ENCODE measurements at places on chromosomes 5 and 9.

DNA sequence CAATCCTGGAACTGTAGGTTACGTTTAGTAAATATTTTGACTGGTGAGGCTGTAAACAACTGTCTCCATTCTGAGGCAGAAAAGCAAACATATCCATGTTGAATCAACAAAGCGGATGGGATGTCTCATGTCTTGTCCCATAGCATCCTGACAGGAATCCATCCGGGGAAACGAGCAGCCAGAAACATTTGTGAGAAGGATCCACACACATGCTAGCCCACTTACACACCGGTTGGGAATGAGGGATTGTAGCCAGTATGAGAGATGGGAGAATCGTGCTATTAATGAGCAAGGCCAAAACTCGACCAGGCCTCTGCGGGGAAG lies 117.5 kb downstream of the FSTL4 start:
- DNase-seq: no peak

DNA sequence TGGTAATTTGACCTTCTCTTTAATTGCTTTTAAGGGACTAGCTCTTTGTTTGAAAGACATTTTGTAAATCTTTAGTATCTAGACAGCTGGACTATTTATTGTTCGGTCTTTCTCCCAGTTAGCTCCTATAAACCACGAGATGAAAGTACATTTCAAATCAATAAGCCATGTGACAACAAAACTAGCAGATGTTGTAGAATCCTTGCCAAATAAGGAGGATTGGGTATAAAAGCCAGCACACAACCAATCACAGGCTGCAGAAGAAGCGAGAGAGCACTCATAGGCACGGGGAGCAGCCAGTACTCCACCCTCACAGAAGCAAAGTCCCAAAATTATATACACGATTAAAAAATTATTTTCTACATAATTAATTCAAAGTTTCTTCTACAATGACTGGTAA lies 8.1 kb upstream of the OMD start:
- DNase-seq: no peak

DNA sequence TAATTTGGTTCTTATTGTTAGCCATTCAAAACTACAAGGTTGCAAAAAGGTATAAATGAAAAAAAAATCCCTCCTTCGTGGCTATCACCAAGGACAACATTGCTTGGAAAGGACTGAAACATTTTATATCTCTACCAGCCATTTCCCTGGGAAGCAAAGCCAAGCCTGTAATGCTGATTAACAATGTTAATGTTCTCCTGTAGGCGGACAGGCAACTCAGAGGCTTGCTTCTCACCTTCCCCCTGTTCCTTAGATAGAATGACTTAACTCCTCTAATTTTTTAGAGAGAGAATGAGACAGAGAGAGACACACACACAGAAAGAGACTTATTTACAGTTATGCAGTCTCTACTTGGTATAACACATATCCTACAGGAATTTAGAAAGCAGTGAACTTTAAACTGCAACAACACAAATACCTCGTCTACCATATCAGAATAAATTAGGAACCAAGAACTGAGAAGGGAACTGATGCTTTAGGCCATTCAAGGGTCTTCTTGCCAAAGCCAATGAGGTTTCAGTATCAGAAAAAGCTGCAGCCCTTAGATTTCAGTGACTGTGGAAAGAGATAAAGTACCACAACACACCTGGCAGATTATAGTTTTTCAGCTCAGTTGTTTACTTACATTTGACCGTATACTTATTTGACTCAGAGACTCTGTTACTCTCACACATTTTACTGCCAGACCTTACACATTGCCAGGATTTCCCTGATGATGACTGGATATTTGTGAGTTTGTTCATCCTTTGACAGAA lies 20.9 kb upstream of the MAN2A1 start:
- DNase-seq: no peak

DNA sequence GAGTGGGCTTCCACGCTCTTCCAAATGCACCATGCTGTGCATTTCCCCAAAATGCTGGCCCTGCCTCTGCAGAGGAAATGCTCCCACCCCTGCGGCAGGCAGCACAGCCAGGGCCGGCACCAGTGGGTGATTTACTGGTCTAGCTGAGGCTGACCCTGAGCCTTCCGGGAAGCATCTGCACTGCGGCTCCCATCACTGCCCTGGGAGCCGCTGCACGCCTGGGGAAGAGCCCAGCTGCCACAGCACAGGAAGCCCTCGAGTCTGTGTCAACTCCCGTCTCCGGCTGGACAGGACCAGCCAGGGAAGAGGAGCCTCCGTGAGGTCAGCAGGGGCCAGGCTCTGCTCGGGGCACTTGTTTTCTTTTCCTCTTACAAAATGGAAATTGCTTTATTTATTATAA lies 25.1 kb upstream of the EEIG1 start:
- DNase-seq: no peak

- DNase-seq: no peak
Observed at GRCh38 chr9:125747053-125747764, at the start of gene PBX3. TSS of gene PBX3 (plus strand) at chr9:125747373.

DNA sequence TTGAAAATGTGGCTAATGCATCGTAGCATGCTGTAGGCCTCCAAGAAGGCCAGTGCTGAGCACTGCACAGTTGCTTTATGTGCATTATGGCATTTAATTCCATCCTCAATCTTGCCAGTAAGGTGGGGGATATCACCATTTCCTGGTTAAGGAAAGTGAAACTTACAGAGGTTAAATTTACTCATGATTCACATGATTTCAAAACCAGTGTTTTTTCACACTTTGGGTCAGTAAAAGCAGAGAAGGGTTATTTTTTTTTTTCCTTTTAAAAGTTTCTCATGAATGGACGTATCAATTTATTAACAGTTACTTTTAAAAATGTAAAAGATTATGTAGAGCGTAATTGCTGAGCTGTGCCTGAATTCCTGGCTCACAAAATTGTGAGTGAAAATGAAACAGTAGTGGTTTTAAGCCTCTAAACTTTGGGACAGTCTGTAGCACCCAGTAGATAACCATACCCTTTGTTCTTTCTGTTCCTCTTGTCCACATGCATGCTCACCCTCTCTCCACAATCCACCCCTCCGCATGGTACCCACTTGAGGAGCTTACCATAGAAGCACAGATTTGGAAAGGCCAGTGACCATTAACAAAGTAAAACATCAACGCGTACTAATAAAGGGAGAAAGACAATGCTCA lies 21.2 kb downstream of the MAST4 start:
- DNase-seq: no peak

DNA sequence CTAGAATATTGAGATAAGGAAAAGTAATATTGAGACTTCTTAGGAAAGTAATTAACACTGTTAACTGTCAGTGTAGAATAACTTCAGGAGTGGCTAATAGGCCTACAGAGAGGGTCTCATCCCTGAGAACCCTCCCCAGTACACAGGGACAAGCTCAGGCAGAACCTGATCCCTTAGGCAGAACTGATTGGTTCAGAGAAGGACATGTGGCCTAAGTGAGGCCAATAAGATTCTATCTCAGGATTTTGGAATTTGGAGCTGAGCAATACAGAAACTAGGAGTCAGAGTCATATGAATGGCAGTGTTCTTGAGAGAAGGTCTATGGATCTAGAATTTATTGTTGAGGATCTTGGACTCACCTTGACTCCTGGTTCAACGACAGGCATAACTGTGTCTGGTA lies 10.9 kb upstream of the UBLCP1 start:
- no peak for DNase-seq

DNA sequence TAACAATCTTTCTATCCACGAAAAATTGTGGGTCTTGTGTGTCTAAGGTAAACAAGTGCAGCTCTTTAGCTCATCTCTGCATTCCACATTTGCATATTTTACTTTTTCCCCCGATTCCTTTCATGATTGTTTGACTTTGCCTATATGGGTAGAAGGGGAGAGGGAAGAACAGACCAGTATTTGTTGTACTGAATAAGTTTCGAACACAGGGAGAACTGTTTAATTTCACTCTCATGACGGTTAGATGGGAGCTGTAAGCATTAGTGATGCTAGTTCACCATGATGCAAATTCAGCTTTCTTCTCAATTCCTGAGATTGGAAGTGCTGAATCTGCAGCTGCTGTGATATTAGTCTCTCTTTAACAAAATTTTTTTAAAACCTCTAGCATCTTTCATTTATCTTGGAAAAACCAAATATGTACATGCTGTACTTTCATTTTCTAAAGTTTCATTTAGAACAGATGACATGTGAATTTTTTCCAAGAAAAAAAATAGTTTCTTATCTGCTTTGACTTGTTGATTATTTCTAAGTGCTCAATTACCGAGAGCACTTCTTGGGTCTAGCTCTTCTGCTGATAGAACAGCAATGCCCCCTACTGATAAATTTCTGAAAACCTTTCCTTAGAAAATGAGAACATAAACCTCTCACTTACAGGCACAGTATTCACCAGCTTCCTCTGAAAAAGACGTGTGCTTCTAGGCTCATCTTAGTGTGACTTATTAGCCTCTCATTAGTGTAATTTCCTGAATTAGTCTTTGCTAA lies 149.5 kb downstream of the BAAT start:
- DNase-seq: no peak

- DNase-seq: no peak
Observed at GRCh38 chr5:20601678-20602100, 613.7 kb upstream of the CDH18 start.

- peak; percentile 84 for DNase-seq
Observed at GRCh38 chr5:179818746-179819295, 1.9 kb upstream of the SQSTM1 start.

- no peak for DNase-seq
Observed at GRCh38 chr5:159734366-159734765, 181.9 kb upstream of the ADRA1B start.

DNA sequence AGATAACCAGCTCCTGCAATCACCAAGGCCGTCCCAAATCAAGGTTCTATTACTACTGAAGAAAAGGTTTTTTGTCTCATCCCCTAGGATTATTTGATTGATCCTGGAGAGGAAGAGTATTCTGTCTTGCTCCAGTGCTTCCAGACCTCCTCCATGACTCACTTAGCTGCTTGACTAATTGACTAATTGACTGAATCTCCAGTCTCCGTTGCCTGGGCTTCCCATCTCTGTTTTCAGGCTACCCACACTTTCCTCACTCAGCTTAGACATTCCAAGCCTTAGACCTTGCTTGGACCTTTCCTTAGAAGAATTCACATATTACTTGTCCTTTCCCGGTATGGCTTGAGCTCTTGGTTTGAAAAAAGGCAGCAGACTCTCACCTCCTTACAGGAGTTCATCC lies 60.6 kb downstream of the FRMD3 start:
- DNase-seq: no peak

DNA sequence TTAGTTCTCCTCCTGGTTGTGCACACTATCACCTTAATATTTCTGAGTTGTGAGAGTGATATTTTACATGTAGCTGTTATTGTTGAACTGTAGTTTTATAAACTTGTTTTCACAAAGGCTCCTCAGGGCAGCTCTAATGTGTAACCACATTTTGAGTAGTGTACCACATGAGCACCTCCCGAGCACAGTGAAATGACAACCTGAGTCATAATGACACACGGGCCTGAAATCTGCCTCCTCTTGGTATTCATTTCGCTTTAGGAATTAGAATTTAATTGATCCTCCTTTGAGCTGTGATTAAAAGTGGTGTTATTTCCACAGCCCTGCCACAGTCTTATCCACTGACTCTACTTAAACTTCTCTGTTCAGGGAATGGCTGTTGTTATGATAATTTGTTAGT lies 7.9 kb downstream of the MTRR start:
- DNase-seq: no peak

GRCh38 chr9:2599896-2600295 lies 21.7 kb upstream of the VLDLR start:
- no peak for DNase-seq

GRCh38 chr9:131649646-131650045 lies 90.2 kb downstream of the RAPGEF1 start:
- no peak for DNase-seq

Data from cortex of kidney (tissue), 1 donor.